Kasumi-1 (cell line): ENCODE measurements at places on chromosomes 1 and 21.

- DNase-seq, result no peak
Observed at GRCh38 chr1:184021728-184022127, 15.8 kb downstream of the COLGALT2 start.

- peak; percentile 52 for DNase-seq
Observed at GRCh38 chr1:116373431-116374352, 648 bp downstream of the ATP1A1 start.

GRCh38 chr1:36924282-36924811 lies 110.0 kb downstream of the GRIK3 start:
- DNase-seq, result peak; percentile 28

GRCh38 chr1:222165629-222166028 lies 382.3 kb downstream of the HHIPL2 start:
- DNase-seq, result no peak

DNA sequence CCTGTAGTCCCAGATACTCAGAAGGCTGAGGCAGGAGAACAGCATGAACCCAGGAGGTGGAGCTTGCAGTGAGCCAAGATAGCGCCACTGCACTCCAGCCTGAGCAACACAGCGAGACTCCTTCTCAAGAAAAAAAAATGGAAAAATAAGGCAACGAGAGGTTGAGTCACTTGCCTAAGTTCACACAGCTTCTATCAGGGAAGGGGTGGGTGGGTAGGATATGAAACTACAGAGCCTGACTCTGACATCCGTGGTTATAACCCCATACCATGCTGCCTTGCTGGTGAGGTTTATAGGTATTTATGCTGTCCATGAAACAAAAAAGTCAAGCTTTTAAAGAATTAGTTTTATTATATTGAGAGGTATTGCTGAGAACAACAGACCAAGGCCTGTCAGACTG lies 61.5 kb upstream of the RAB4A start:
- no peak for DNase-seq

- DNase-seq, result no peak
Observed at GRCh38 chr1:213512316-213512715, 461.3 kb downstream of the RPS6KC1 start.

DNA sequence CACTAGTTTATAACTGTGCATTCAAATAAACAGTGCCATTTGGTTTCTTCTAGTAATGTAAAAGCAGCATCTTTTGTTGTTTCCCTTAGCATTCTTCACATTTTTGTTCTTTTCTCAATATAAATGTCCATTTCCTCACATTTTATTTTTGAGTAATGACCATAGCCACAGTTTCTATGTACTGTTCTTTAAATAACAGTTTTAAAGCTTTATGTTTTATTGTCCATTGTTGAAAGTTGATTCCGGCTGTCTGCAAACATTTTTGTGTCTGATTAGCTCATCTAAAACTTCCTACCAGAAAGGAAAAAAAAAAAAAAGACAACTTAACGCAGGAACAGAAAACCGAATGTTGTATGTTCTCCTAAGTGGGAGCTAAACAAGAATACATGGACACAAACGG lies 139.7 kb downstream of the MAGI3 start:
- DNase-seq, result no peak

GRCh38 chr1:43206600-43207228 lies 34.6 kb downstream of the CFAP57 start:
- DNase-seq, result peak; percentile 60

GRCh38 chr1:109884242-109884891 lies 26.3 kb upstream of the CSF1 start:
- no peak for DNase-seq

DNA sequence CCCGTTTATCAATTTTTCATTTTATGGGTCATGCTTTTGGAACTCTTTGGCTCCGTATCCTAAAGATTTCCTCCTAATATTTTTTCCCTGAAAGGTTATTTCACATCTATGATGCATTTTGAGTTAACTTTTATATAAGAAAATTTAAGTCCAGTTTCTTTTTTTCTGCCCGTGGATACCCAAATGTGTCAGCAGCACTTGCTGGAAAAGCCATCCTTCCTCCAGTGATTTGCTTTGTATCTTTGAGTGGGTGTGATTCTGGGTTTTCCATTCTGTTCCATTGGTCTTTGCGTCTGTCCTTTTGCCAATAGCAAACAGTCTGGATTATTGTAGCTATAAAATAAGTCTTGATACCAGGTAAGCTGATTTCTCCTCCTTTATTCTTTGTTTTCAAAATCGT lies 15.6 kb upstream of the ABCG1 start:
- no peak for DNase-seq

GRCh38 chr21:29290240-29290639 lies 8.5 kb upstream of the BACH1 start:
- no peak for DNase-seq

DNA sequence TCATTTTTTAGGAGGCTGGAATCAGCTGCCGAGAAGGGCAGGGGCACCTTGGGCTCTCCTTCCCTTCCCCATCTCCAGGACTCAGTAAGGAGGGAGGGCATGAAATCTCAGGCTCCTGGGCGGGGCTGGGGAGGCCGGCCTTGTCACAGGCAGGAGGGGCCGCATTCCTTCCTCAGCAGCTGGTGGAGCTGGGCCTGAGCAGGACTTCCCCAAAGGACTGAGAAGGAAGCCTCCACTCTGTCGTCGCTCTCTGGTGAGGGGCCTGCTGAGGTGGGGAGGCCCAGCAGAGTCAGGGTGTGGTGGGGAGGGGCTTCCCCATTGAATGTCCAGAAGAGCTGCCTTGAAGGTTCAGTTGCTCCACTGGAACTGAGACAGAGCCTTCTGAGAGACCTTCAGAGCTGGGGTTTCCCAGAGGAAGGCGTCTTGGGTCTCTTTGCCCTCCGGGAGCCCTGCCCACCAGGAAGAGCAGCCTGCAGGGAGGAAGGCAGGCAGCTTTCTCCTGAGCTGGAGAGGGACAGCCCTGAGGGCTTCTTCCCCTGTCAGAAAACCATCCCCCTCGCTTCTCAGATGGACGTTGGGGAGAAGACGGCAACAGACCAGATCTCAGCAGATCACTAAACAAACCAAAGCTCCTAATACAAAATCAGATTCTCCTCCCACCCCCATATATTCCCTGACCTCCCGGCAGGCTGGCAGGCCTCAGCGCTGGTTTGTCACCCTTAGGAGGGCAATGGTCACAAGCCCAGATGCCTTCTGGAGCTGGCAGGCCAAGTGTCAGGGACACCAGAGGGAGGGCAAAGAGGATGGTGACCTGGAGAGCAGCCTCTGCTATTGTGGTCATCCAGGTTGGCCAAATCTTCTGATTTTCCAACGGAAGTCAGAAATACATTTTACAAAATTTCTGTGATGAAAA lies 10.7 kb downstream of the KCNA10 start:
- no peak for DNase-seq

GRCh38 chr1:190429141-190429540 lies 48.5 kb downstream of the BRINP3 start:
- DNase-seq, result no peak

GRCh38 chr21:21996891-21997290 lies 998.7 kb downstream of the NCAM2 start:
- DNase-seq, result no peak

GRCh38 chr1:226736001-226736907 lies 2.8 kb downstream of the ITPKB start:
- DNase-seq, result no peak

- no peak for DNase-seq
Observed at GRCh38 chr1:27418326-27419185, 26.1 kb downstream of the GPR3 start.

- peak; percentile 45 for DNase-seq
Observed at GRCh38 chr1:103461161-103462105, 64.1 kb upstream of the RNPC3 start.

DNA sequence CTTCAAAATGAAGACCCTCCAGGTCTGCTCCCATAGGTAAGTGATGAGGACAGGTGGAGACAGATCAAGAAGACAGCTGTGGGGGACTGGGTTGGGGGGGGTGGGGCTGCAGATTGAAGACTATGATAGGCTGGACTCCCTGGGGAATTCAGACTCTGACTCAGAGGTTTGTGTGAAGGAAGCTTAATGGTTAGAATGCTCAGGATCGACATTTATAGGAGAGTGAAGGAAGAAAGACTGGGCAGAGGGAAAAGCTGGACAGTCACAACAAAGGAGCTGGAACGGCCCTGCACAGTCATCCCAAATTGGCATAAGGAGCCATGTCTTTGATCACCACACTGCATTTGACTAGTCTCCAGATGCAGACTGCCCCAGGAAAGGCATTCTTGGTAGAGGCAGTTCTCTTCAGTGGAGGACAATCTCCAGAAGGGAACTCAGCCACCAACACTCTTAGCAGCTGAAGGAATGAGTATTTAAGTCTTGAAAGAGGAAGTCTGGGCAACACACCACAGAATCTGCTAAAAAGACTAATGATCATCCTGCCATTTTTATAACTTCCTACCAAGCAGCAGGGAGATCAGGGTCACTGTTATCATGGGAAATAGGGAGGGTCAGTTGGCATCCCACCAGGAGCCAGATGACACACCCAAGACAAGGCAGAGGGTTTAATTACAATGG lies 120.0 kb upstream of the ZC3H11B start:
- DNase-seq, result peak; percentile 56
